NCI-H446 treated with DMSO at 0.1 percent for 48 hours (cell line): ENCODE measurements at places on chromosomes 3 and 15.

GRCh38 chr3:28905798-28906197 lies 375.1 kb upstream of the RBMS3 start:
- DNase-seq = no peak

DNA sequence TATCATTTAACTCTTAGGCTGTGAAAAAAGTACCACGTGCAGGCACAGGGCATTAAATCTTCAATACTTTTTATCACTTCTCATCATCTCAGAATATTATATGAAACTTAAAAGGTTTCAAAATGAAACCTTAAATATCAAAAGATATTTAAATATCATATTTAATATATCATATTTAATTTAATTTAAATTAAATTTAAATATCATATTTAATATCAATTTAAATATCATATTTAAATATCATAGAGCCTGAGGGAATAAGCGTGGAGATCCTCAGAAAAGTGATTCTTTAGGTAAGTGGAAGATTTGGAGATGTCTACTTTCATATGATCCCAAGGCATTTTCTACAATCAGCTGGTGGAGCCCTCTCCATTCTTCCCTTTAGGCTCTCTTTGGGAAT lies 716.6 kb downstream of the OTOL1 start:
- DNase-seq = no peak

DNA sequence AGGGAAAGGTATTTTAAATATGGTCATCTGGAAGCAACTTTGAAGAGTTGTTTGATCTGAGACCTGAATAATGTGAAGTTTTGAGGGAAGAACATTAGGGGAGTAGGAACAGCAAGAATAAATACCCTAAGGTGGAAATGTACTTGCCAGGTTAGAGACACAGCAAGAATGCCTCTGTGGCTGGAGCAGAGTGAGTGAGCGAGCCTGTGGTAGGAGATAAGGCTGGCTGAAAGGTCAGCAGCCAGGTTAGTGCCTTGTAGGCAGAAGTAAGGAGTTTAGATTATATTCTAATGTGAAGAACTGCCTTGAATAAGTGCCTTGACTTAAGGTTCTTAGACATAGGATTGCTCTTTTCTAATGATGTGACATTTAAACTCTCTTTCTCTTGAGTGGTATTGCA lies 18.3 kb downstream of the LRRC49 start:
- no peak for DNase-seq

- no peak for DNase-seq
Measured at GRCh38 chr15:61115241-61115640, 113.9 kb downstream of the RORA start.

GRCh38 chr3:4894891-4895530 lies 84.2 kb upstream of the BHLHE40 start:
- no peak for DNase-seq

- DNase-seq = no peak
Measured at GRCh38 chr15:34584330-34584668, 848 bp upstream of the GOLGA8B start.

DNA sequence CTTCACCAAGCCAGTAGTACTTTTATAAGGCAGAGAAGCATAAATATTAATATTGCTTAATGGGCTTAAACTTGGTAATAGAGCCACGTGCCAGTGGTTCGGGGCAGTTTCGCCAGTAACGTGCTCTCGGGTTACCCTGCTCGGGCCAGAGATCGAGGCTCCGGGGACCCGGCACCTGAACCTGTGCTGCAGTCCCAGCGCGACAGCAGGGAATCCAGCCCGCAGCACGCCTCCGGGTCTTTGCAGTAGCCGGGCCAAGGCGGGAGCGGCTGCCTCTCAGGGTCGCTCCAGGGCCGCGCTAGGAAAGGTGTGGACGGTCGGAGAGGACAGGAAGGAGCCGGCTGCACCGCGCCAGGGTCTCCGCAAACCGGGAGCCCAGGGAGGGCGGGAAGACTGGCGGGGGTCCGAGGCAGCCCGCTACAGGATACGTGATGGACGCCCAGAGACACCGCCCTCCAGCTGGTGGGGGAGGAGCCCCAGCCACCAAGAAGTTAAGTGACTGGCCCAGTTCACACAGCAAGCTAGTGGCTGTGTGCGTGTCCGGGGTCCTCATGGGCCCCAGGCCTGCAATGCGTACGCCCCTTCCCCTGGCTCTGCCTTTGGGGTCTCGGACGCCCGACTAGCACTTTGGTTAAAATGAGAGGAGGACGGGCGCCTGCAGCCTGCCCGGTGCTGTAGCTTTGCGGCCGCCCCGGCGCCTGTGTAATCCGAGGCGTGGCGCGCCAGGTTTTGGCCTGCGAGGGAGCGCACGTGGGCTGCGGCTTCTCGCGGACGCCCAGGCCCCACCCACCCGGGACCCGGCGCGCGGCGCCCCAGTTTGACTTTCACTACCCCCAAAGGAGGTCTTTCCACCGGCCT lies 1.2 kb upstream of the PDE8A start:
- DNase-seq = peak; percentile 74

DNA sequence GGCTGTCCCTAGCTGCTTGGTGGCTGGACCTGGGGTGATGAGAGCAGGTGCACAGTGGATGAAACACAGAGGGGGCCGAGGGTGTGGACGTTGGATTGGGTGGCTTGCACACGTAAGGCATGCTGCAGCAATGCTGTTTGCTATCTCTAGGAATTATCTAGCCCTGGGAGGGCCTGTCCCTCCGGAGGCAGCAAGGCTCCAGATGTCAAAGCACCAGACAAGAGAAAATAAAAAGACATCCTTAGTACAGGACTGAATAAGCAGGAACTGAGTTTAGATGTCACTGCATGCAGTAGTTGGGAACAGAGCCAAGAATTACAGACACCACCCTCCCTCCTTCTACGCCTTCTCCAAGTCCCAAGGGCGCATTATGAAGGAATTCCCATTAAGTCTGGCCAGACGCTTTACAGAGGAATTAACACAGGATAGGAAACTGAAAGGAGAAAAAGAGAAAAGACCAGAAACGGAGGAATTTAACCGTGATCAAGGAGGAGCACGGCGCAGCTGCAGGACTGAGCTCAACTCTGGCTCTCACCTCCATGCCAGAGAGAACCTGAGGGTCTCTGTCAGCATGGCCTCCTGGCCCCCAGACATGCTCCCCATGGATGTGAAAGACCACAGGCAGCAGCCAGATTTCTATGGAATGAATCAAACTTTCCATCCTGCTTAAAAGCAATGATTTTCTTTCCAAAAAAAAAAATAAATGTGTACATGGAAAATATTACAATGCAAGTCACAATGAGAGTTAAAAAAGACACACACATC lies 13.8 kb downstream of the ATP10A start:
- DNase-seq = no peak

DNA sequence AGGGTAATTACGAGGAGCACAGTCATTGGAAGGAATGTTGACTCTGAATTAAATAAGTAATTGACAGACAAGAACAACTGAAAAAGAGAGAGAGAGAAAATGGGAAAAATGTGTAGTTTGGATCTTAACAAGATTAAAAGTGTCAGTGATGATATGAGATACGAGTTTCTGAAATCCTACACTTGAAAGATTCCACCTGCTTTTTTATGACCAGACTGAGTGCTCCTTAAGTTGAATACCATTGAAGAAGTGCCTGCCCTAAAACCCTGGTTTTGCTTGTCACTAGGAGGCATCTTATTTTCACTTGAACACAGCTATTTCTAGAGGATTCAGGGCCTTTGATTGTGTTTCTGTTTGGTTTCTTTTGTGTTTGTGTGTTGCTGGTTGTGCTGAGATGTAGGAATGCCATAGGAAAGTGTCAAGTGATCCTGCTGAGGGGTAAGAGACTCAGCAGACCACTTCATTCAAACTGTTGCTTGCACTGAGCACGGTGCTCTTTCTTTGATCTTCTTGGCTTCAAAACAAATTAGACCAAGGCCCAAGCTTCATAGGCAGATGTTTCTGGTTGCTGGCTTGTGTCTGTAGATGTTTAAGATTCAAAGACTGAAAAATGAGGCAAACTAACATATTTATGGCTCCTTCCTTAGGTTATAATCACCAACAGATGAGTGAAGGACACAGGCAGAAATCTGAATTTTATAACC lies 17.2 kb upstream of the ABHD10 start:
- DNase-seq = no peak

DNA sequence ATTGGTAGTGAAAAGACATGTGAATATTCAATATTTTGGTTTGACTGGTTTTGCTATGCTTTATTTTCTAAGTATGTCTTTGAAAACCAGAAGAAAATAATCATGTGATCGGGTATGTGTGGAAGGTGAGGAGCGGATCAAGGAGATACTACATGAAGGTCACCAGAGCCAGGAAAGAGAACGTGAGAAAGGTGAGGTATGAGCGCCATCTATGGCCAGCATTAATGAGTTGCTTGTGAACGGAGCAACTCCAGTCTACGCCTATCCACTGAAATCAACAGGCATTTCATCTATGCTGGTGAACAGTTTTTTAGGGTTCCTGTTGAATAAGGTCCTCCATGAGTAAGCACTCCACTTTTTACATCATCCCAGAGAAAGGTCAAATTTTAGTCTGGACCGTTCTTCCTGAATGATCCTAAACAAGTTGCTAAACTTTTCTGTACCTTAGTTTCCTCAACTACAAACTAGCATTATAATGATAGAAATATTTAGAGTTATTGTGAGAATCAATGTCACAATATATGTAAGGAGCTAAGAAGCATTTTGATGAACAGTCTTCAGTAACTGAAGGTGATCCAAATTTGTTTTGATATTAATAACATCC lies 1435.2 kb upstream of the CADM2 start:
- DNase-seq = peak; percentile 34

DNA sequence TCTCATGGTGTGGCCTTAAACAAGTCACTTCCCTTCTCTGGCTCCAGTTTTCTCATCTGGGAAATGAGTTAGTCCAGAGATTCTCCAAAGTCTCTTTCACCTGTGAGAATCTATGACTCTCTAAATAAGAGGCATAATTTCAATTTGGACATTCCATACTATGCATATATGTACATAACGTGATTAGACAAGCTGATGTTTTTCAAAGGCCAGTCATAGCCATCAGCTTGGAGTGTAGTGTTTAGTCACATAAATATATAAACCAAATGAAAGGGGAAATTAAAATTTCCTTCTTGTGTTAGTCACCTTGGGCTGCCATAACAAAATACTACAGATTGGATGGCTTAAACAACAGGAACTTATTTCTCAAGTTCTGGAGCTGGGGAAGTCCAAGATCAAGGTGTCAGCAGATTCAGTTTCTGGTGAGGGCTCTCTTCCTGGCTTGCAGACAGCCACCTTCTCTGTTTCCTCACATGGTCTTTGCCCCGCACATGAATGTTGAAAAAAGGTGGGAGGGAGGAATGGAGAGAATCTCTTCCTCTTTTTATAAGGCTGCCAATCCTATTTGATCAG lies 19.4 kb downstream of the TMEM41A start:
- DNase-seq = no peak

DNA sequence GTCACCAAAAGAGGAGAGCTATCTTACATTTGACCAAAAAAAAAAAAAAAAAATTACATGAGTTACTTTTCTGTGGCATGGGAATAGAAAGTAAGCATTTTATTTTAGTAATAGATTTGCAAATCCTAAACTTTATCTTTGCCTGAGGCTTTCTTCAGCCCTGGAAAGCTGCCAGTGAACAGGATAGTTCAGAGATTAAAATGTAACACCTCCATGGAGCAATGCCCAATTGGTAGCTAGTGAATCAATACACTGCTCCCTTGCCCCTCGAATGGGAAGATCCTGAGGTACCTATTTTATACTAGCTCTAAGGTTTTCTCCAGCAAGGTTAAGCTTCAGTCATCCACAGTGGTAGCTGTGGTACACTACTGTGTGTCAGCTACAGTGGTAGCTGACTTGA lies 867.1 kb downstream of the NAALADL2 start:
- DNase-seq = no peak

DNA sequence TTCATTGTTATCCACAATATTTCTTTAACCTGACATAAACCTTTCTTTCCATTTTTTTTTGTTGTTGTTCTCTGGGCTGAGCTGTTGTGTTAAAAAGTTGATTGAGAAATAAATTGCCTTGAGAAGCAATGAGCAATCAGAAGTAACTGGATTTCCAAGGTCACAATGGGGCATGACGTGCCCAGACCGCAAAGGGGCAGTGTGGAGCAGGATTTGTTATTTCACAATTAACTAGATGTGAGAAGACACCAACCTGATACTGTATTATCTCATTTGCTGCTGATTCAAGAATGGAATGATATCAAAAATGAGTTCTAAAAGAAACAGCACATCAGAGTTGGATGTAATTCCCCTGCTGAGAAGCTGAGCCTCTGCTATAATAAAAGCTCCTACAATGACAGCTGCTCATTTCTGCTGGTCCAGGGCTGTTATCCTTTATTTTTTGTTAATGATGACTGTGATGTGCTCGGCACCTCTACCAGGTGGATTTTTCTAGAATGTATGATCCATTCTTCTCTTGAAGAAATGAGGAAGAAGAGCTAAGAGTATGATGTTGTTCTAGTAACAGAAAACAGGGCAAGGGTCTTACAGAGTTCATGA lies 28.1 kb downstream of the CPNE4 start:
- DNase-seq = no peak

- DNase-seq = no peak
Measured at GRCh38 chr15:49110158-49110944, 45.0 kb downstream of the COPS2 start.

DNA sequence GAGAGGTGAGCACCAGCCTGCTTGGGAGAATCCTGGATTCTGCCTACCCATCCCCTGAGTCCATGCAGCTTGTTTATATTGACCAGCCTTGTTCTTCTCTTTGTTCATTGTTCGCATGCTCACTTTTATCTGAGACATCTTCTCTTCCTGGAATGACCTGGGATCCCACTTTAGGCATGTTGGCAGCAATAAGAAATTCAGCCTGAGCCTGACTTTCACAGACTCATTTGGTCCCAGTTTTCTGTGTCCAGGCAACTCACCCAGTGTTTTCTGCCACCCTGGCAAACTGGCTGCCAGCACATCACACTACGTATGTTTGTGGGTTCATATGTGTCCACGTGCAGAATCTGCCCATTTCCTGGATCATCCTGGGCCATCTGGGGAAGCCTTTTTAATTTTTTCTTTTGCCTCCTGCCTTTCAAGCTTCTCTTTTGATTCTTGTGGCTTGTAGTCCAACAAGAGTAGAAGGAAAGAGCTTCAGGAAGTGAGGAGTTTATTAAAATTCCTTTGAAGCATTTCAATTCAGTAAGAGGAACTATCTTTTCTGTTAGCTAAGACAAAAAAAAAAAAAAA lies 199.9 kb downstream of the FNDC3B start:
- DNase-seq = no peak

- no peak for DNase-seq
Measured at GRCh38 chr3:155387571-155387970, 94.1 kb upstream of the STRIT1 start.

GRCh38 chr3:89332386-89332785 lies 225.0 kb downstream of the EPHA3 start:
- DNase-seq = no peak

- DNase-seq = no peak
Measured at GRCh38 chr15:70806992-70807712, 43.8 kb upstream of the UACA start.

- no peak for DNase-seq
Measured at GRCh38 chr3:176632925-176633324, 564.4 kb downstream of the TBL1XR1 start.

DNA sequence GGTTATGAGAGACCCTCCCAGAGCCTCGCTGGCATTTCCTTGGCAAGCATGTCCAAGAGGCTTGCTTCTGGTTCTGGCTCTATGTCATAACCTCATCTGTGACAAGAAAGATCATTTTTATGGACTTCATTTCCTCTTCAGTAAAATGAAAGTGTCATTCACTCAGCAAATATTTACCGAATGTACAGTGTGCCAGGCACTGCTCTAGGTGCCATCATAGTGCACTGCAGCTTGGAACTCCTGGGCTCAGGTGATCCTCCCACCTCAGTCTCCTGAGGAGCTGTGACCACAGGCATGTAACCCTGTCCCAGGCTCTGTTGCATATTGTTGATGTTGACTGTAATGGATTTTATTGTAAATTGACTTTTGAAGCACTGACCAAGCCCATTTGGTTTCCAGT lies 18.7 kb upstream of the ITPKA start:
- no peak for DNase-seq
